T follicular helper cell (primary cell): ENCODE measurements at places on chromosomes 6 and 20.

DNA sequence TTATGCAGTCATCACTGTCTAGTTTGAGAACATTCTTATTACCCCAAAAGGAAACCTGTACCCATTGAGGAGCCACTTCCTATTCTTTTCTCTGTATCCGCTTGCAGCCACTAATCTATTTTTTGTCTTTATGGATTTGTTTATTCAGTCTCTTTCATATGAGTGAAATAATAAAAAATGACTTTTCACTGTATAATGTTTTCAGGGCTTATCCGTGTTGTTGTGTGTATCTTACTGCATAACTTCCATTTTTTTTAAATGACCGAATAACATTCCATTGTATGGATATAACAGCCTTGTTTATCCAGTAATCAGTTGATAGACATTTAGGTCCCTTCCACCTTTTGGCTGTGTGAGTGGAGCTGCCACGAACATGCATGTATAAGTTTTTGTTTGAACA, 86.6 kb downstream of the ZFAND3 start:
- no peak for DNase-seq

DNA sequence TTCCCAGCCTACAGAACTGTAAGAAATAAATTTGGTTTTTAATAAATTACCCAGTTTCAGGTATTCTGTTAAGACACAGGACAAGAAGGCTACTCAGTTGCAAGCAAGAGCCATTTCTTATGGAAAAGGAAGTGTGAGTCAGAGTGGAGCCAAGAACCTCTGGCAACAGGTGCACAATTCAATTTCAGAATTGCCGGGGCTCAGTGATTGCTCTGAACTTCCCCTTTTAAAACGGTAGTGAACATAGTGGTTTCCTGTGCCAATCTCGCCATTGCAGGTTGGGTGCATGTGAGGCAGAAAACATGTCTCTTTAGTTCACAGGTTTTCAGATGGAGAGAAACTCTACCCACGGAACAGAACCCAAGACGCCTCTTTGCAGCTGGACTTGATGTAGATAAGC, 16.4 kb downstream of the PIGT start:
- DNase-seq: no peak

GRCh38 chr20:20993372-20993771, 112.8 kb downstream of the LINC00237 start:
- no peak for DNase-seq

DNA sequence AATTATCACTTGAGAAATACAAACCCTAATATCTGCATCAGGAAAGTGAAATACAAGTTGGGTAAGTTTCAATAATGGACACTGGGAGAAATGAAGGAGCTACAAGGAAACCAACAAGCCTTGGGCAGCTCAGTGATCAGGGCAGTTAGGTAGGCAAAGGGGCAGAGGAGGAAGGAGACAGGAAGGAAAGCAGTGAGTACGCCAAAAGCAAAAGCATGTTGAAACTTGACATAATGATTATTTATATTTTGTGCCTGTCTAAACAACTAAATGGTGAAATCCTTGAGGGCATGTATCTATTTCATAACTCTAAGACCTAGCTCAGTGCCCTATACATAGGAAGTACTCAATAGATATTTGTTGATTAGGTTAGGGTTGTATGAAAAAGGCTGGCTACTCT, 23.3 kb downstream of the PXT1 start:
- DNase-seq: no peak

DNA sequence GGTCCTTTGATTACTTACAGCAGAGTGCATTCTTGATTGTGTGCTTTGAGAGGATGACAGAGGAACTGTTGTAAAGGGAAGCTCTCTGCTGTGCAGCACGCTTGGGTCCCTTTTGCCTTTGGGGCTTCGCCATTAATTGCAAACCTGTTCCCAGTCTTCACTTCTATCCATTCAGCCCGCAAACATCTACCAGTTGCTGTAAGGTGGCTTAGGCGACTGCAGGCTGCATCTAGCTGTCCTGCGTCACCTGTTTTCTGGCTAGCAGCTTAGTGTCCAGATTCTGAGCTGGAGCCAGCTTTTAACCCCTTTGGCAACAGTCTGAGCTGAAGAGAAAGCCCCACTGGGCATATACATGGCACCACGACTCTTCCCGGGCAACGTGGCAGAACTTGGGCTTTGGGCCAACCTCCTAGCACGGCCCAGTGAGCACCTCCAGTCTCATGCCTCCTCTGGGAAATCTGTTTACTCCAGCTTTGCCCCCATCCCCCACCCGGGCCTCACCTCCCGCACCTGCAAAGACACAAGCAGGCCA, 2.5 kb upstream of the FASTKD5 start:
- no peak for DNase-seq

GRCh38 chr6:36722879-36723278, 25.3 kb downstream of the RAB44 start:
- no peak for DNase-seq
